ENCODE measurements at places on chromosomes 7 and 10. TPM values are rescaled to one million over a fixed set of nuclear protein-coding genes. Genes with fewer than 3 reads are reported as not detected.

The SPDYE6 gene
- not detected for total RNA-seq

The AP5Z1 gene
- total RNA-seq = 59.6 TPM

The TAS2R41 gene
- not detected for total RNA-seq

The MMRN2 gene
- total RNA-seq = 2.3 TPM

GRCh38 chr7:65295409-65295808 lies 78.2 kb upstream of the ZNF92 start:
- DNase-seq = no peak

GRCh38 chr7:119392-120163 lies 72.8 kb upstream of the FAM20C start:
- DNase-seq = peak; percentile 67

DNA sequence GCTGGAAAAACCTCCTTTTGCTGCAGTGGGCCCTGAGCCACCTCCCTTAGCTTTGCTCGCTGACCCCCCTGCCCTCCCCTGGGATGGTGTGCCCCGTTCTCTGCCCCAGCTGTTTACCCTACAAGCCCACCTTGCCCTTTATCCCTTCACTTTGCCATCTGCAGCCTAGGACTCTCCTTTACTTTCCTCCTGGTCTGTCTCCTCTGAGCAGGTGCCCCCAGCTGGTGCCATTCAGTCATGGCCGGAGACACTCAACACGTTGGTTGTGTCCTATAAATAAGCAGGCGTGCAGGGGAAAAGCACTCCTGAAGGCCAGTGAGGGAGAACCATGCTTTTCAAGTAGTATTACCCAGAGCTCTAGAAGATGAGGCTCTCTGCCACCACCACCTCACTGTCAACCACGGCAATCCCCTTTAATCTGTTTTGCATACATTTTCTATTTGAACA lies 6.1 kb downstream of the RASSF4 start:
- DNase-seq = no peak

Data from fibroblast of villous mesenchyme (primary cell).